ENCODE measurements at places on chromosomes 2 and 18.

- DNase-seq, result no peak
Observed at GRCh38 chr2:107525406-107525805, 301.3 kb upstream of the RGPD4 start.

DNA sequence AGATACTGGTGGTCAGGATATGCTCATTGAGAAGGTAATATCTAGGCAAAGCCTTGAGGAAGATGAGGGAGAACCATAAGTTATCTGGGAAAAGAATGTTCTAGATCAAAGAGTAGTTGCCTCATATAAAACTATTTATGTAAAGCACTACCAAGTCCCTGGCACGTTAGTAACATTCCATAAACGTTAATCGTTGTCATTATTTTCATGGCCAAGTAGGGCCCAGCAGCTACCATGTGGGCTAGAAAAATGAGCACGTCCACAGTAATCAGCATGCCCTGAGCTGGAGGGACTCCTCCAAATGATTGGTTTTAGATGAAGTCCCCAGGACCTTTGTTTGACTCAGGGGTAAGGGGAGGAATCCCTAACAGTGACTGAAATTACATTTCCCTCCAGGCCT lies 32.7 kb upstream of the AFTPH start:
- no peak for DNase-seq

- no peak for DNase-seq
Observed at GRCh38 chr2:181818840-181819239, 72.7 kb upstream of the ITPRID2 start.

GRCh38 chr2:154495455-154495868 lies 203.0 kb upstream of the KCNJ3 start:
- no peak for DNase-seq

GRCh38 chr2:37468170-37468569 lies 123.7 kb downstream of the QPCT start:
- no peak for DNase-seq

GRCh38 chr18:34611904-34612303 lies 98.2 kb upstream of the DTNA start:
- DNase-seq, result no peak

DNA sequence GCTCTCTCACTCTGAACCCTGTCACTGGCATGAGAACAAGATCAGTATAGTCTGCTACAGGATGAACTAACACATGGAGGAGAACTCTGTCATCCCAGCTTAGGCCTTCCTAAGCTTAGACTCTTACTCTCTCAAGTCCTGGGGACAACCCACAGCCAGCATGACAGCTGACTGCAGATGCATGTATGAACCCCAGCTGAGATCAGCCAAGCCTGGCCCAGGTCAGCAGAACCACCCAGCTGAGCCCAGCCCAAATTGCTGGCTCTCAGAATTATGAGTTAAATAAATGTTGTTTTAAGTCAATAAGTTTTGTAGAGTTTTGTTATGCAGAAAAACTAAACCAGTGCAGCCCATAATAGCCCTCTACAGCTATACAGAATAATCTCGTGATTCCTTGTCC lies 287.3 kb downstream of the TNS1 start:
- no peak for DNase-seq

GRCh38 chr2:168136392-168136977 lies 110.9 kb downstream of the STK39 start:
- DNase-seq, result peak; percentile 62

GRCh38 chr2:41737888-41738287 lies 309.9 kb upstream of the PKDCC start:
- DNase-seq, result no peak

GRCh38 chr2:70608373-70608772 lies 54.7 kb upstream of the TGFA start:
- no peak for DNase-seq

DNA sequence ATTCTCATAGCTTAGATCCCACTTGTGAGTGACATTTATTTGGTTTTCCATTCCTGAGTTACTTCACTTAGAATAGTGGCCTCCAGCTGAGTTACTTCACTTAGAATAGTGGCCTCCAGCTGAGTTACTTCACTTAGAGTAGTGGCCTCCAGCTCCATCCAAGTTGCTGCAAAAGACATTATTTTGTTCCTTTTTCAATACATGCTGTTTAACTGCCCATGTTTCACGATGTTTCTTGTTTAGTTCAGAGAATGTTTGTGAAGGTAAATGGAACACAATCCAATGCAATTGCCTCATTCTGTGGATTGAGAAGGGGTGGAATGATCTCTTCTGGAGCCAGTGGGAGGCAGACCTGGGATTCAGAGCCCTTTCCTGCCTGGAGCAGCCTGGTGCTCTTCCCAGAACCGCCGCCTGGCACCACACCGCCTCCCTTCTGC lies 273.5 kb upstream of the ATP5MC3 start:
- no peak for DNase-seq

- no peak for DNase-seq
Observed at GRCh38 chr2:145374165-145374564, 854.2 kb upstream of the ZEB2 start.

- DNase-seq, result no peak
Observed at GRCh38 chr2:128642821-128643220, 324.2 kb upstream of the HS6ST1 start.

DNA sequence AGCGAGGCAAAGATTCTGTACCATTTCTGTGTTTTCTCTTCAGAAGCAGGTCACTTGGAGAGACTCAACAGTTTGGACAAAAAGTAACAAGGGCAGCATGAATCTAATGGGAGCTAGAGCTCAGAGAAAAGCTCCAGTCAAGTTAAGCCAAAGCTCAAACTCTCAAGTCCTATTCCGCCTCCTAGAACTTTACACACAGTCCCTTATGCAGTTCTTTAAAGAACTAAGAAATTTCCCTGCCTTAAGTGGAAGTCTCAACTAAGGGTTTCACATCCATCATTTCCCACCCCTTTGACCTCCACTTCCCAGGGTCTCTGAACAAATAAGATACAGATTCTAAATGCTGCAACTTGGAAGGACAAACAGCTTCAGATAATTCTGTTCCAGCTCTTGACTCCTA lies 121.3 kb upstream of the RNU4ATAC start:
- no peak for DNase-seq

GRCh38 chr2:25844089-25844488 lies 34.2 kb downstream of the ASXL2 start:
- DNase-seq, result no peak

DNA sequence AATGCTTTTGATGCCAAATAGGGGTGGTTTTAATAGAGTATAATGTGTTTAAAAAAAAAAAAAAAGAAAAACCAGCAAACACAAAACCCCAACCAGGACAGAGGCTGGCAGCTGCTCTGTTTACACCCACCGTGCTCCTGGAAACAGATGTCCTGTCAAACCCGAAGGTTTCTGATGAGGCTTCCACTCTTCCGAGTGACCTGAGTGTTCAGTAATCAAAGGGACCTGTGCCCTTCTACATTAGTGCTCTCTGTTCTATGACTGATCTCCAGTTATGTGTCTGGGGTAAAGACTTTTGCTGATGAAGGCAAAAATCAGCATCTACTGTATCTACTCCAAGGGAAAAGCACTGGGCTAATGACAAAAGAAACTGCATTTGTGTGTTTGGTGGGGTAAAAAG lies 3.5 kb upstream of the KLHL29 start:
- DNase-seq, result no peak
